ENCODE measurements at places on chromosomes 4 and X.

DNA sequence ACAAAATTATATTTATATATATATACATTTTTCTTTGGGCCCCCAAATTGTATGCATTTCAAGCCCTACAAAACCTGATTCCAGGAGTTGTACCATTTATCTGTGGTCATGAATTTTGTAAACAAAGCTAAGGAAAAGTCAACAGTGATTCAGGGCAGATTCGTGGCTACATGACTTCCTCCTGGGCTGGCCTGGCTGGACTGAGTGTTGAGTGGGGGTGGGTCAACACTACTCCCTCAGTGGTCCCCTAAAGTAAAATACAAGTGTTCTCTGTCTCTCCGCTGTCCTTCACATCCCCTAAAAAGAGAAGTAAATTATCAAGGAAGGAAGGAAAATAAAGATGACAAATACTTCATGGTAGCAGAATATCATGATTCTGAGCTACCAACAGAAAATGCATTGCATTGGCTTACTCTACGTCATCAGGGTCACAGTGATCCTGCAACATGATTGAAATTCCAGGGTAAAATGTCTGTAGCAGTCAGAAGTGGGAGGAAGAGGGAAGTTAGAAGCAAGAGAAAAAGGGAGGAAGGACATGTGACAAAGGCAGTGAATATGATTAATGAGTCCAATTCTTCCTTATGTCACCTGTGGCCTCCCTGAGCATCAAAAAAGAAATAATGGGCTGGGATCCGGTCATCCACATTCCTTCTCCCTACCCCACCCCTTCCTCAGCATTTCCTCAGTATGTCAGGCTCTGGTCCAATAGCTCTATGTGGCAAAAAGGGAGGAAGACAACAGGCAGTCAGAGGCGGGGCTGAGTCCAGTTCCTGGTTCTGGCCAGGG lies 42.4 kb upstream of the MYOZ2 start:
- no peak for DNase-seq

DNA sequence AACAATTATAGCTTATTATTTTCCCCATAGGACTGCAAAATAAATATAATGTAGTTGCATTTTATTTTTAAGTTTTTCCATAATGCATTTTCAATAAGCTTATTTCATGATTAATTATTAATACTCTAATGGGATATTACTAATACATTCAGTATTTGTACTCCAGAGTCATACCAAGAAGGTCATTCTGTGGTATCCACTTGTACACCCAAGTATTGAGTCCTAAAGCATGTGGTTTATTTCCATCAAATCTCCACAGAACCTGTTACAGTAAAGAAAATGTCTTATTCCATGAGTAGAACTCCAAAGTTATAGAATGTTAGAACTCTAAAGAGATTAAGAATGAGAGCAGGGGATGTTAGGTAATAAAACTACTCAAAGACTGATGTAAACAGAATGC lies 30.6 kb downstream of the UGT2A3 start:
- no peak for DNase-seq

DNA sequence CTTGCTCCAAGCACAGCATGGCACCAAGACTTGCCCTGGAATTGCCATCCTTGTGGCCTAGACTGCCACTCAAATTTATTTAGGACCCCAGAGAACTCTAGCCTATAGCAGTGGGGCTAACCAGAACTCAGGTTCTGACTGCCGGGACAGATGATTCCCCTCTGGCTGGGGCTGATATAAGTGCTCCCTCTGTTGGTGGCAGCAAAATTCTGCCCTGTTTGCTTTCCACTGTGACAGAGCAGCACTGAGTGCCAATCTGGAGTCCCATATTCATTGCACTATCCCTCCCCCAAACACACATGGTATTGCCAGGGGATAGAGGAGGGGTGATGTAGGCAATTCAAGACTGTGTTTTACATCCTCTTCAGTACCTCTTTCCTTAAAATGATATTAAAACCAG lies 1081.9 kb downstream of the FAT4 start:
- DNase-seq = no peak

- no peak for DNase-seq
These were observed 763.0 kb downstream of the DMD start for GRCh38 chrX:32448320-32448719.

DNA sequence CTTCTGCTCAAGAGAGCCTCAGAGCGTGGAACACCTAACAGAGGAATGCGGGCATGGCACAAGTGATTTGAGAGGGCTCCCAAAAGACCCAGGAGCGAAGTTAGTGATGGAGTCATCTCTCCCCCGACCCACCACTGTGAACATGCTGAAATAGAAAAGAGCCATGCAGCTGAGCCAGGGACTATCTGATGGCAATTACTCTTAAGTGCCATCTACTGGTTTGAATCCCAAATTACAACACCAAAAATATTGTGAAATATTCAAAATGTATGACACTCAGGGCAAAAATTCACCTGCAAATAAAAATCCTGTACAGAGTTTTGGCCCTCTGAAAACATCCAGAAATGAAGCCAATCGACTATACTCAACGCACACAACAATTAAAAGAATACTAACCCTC lies 2038.9 kb upstream of the ADGRL3 start:
- no peak for DNase-seq

GRCh38 chrX:66625525-66625924 lies 13.4 kb downstream of the EDA2R start:
- DNase-seq = no peak

DNA sequence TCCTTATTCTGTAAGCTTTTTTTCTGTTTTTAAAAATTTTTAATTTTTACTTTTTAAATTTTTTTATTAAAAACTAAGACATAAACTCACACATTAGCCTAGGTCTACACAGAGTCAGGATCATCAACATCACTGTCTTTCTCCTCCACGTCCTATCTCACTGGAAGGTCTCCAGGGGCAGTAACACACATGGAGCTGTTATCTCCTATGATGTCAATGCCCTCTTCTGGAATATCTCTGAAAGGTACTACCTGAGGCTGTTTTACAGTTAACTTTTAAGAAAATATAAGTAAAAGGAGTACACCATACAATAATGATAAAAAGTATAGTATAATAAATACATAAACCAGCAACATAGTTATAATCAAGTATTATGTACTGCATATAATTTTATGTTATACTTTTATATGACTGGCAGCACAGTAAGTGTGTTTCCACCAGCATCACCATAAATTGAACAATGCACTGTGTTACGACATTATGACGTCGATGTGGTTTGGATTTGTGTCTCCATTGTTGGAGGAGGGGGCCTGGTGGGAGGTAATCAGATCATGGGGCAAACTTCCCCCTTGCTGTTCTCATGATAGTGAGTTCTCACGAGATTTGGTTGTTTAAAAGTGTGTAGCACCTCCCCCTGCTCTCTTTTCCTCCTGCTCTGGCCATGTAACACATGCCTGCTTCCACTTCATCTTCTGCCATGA lies 21.3 kb downstream of the IL15 start:
- no peak for DNase-seq

DNA sequence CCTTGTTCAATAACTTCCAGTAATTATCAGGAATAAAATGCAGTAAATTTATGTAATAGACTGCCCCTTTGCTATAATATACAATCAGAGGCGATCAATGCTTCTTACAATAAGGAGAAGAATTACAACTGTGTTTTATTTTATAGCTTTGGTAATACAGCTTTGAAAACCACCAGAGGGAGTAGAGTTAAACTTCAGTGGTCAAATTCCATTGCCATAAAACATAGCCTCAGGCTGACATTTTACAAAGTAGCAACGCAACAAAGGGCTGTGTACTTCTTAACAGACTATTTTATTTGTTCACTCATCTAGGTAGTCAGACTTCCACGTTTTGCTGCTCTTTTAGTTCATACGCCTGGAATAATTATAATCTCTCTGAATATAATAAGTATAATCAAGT lies 58.5 kb downstream of the TEX13C start:
- DNase-seq = no peak

DNA sequence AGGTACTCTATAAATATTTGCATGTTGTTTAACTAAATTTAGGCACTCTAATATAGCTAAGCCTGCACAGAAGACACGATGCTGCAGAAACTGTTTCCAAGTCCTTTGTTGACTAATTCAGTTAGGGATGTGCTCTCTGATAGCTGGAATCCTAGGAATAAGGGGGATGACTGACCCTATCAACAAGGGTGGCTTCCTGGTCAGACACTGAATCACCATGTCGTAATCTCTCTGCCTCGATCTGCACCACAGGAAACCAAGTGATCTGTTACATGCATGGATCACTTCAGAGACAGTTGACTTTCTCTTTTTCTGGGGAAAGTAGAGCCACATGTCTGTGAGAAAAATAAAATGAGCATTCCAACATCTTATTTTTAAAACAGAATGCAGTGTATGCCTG lies 169.1 kb downstream of the GUCY2F start:
- DNase-seq = no peak

DNA sequence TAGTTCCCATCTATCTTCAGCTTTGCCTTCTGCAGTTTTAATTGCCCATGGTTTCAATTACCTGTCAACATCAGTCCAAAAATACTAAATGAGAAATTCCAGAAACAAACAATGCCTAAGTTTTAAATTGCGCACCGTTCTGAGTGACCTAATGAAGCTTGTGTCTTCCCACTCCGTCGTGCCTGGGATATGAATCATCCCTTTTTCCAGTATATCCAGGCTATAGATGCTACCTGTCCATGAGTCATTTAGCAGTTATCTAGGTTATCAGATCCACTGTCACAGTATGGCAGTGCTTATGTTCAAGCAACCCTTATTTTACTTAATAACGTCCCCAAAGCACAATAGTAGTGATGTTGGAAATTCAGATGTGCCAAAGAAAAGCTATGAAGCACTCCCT lies 363.6 kb upstream of the FAM241A start:
- DNase-seq = no peak

- DNase-seq = no peak
These were observed 24.3 kb downstream of the LINC00632 start for GRCh38 chrX:140733766-140734342.

GRCh38 chrX:24150051-24150790 lies 692 bp downstream of the ZFX start:
- DNase-seq = peak; percentile 87

GRCh38 chr4:102076622-102077021 lies 268.7 kb downstream of the SLC39A8 start:
- no peak for DNase-seq

DNA sequence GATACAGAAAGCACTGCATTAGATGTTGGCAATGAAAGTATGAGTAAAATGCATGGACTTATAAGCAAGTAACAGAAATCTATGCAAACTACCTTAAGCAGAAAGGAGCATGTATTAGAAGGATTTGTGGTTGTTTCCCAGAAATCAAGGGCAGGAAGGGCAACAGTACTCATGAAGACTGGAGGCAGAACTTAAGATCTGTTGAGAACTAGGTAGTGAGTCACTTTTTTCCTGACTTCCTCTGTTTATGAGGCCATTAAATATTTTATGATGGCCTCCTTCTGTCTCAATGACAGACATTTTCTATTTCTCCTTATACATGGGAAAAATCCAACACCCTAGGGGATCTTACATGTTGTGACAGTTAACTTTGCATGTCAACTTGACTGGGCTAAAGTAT lies 398.2 kb downstream of the MID1IP1 start:
- DNase-seq = no peak

GRCh38 chrX:45850775-45851433 lies 650.2 kb upstream of the DIPK2B start:
- no peak for DNase-seq

DNA sequence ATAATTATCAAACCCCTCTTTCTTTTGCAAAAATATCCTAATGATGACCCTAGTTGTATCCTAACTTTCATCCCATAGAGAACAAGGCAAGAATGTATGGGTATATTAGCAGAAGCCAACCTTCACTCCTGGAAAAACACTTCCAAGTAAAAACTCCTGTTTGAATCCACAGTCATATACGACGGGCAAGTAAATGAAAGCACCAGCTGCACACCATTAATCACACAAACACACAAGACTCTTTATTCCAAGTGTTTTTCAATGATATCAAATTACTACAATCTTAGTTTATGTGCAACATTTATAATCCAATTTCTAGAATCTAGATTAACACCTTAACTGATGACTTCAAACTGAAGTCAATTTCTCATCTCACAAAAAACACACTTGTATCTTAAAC lies 22.9 kb downstream of the ACSL4 start:
- DNase-seq = no peak

DNA sequence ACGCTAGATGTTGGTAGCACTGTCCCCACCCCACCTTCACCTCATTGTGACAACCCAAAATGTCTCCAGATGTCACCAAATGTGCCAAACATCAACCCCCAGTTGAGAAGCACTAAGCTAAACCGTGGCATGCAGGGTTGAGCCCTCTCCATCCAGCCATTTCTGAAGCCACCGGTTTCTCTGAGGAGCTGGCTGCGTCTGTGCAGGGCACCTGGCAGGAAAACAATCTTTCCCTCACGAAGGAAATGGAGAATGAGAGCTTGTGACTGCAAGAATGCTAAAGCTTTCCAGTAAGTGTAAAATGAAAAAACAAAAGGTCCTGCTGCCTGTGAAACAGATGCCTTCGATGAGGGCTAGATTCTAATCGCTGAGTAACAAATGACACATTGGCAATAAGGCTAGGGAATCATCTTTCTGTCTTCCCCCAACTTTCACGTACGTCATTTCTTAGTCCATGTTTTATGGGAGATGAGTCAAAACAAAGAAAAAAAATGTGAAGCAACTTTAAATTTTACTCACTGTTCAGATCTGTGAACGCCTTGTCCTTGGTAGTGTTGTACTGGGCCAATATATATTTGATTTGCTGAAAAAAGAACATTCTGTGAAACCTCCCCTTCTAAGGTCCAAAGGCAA lies 59.9 kb downstream of the PROM1 start:
- no peak for DNase-seq

DNA sequence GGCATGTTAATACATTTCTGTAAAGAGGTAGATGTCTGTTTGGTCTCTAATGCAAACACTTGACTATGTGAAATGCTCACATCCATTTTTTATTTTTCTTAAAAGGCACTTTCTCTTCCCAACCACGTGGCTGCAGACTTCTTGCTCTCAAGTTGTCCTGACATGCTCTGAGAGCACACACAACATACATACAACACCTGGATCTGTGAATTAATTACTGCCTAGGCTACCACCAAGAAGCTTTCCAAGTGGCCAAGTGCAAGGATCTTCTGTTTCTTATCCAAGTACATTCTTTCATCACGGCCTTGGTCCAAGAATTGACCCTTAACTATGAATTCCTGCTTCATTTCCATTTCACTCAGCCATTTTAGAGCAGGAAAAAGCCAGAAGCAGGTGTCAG lies 110.8 kb downstream of the SPRY1 start:
- no peak for DNase-seq

- no peak for DNase-seq
These were observed 252.6 kb downstream of the TENM3 start for GRCh38 chr4:182495645-182496385.

GRCh38 chrX:9861711-9862110 lies 75.5 kb downstream of the SHROOM2 start:
- no peak for DNase-seq

GRCh38 chr4:142416711-142417275 lies 429.3 kb downstream of the INPP4B start:
- no peak for DNase-seq
